Progenitor cell of endocrine pancreas (in vitro differentiated cells): ENCODE measurements at places on chromosomes 6 and 20. TPM values are rescaled to one million over a fixed set of nuclear protein-coding genes. Genes with fewer than 3 reads are reported as not detected.

DNA sequence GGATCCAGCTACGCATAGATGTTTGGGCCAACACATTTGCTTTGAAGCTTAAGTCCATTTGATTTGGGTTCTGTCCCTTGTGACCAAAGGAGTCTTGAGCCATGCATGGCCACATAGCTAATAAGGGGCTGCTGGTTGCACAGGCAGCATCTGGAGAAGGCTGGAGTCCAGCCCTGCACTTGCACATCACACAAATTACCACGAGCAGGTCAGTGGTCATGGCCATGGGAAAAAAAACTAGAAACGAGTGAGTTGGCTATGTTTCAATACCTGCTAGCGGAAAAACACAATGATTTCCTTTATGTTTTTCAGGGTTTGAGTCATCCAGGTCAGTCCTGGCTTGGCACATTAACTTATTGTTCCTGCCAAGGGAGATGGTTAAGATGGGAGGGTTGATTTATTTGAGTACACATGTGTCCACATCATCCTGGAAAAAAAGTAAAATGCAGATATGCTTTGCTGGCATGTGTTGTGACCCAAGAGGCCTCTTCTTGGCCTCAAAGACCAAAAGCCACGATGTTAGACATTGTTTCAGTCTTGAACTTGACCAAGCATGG is 5.6 kb upstream of the STX16 start:
- DNase-seq: no peak

DNA sequence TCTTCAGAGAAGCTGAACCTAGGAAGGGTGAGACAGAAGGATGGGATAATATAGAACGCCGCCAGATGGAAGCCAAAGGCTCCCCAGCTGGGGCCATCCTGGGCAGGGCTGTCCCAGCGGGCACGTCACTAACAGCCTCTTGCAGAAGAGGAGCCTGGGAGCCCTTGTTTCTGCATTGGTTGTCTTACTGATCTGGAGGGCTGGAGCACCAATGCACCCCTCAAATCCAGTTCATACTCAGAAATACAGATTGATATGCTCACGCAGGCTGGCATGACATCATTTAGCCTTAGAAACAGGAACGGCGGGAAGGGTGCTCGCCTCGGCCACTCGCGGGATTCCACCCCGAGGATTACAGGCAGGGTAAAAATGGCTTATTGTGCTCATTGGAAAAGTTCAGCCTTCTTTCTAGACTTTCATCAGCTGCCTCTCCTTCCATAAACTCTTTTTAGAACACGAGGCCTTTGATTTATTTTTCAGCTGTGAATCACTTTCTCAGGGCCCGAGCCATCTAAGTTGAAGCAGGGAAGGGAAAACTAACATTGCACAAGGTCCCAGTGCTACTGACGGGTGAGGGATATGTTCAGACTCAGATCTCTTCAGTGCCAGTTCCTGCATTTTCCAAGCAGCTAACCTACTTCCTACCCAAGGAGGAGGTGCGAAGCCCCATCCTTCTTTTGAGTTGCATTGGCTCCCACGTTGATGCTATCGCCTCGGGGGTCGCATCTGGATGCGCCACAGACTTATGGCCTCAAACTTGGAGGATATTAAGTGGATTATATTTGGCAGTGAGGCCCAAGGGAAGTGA is 82.3 kb downstream of the GMPR start:
- no peak for DNase-seq

DNA sequence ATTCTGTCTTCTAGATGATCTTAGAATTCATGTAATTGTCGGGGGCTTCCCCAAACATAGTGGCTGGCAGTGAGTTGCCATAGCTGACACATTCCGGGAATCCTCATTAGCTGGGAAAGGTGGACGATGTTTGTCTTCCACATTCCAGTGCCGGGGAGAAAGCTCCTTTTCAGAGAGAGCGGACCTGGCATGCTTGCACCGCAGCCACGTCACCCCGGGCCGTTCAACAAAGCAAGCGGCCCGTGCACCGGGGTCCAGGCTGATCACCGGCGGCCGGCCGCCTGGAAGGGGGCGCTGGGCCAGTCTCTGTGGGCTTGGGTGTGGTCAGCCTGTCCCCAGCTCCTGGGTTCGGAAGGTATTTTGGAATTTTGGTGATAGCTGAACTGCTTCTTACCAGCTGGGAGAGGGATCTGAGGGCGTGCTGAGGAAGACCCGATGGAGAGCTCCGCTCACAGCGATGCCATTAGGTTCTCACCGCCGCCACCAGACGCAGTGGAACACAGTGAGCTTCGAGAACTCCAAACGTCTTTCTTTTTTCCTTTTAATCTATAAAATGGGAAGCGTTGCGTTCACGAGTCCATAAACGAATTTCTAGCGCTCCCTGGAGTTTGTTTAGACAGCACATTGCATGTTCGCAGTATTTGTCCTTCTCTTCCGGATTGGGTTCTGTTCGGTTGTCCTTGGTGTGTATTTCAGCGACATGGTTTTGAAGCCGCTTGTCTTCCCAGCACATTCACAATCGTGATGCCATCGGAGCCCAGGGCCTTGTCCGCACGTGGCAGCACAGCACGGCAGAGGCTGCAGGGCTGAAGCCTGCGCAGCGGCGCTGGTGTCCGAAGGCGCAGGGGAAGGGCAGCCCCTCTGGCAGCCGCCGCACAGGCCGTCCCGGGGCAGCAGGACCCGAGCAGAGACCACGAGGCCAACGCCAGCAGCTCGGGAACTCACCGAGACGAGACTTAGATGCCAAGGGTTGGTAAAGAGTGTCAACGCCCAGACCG is 557.6 kb downstream of the QKI start:
- no peak for DNase-seq

- no peak for DNase-seq
Measured at GRCh38 chr6:62150048-62150663, 135.9 kb downstream of the KHDRBS2 start.

Gene DOK5
- 0.24 and 0.33 TPM in 2 replicates for total RNA-seq
